ENCODE measurements at places on chromosomes 3 and 15.

GRCh38 chr3:115681736-115682135 is 58.4 kb downstream of the GAP43 start:
- DNase-seq = no peak

GRCh38 chr15:63211092-63211490 is 21.7 kb downstream of the RAB8B start:
- no peak for DNase-seq

DNA sequence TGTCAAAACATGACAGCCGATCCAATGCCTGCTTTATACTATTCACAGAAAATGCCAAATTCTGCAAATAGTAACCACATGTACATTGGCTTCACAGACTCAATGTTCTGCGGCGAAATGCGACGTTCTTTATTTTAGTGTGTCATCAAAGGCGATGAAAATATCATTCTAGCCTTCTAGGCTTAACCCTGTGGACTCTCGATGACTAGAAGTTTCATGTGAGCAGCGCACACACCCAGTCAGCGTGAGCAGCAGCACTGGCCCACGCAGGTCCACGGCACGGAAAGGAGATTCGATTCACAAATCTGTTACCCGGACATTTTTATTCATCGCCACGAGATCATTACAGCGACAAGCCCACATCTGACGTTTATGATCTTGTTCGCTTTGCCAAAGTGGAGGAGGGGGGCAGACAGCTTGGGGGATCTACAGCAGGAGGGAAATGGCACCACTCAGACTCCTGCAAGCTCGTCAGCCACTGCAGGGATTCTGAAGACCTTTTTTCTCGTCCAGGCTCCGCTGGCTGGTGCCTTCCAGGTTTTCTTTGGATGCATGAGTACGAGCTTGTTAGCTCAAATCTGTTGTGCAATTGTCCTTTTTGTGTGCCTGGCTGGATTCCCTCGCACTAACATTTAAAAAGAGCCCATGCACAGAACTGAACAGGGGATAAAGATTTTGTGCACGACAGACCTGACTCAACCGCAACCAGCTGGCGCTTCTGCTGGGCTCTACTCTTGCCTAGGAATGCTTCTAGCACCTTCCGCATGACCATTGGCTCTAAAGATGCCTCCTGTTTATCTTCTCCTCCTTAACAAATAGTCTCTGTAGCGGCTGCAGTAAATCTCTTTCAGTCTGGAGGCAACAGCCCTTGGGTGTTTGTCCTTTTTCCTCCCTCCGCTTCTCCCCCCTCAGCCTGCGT is 938.4 kb downstream of the MCTP2 start:
- DNase-seq = no peak

DNA sequence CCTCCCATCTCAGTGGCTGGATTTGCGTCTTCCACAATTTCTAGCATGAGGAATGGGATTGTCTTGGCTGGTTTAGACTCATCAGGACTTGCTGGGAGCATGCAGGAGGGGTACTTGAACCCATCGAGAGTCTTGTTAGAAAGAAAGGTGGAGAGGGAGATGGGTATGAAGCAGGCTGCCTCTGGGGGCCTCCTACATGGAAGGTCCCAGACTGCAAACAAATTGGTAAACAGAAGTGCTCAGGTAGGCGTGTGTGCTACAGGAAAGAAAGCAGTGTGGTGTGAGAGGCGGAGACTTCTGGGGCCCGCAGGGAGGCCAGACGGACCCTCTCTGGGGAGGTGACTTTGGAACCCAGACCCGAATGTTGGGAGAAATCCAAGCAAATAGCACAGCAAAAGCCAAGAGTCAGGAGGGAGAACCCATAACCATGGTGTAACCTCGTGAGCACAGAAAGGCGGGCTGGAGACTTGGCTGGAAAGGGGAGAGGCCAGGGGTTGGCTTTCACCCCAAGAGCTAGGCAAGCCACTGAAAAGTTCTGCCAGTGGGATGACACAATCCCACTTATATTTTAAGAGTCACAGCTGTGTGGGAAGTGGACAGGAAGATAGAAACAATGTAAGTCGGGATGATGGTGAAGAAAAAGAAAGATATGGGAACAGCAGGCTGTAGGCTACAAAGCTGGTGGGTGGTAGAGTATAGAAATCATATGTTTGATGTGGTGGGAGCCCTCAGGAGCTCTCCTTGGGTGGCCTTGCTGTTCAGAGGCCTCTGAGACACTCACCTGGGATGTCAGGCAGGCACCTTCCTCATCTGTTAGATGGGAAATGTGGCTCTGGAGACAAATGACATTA is 130.1 kb upstream of the PRR20G start:
- DNase-seq = no peak

- DNase-seq = no peak
Measured at GRCh38 chr3:81198216-81198615, 563.2 kb downstream of the GBE1 start.

DNA sequence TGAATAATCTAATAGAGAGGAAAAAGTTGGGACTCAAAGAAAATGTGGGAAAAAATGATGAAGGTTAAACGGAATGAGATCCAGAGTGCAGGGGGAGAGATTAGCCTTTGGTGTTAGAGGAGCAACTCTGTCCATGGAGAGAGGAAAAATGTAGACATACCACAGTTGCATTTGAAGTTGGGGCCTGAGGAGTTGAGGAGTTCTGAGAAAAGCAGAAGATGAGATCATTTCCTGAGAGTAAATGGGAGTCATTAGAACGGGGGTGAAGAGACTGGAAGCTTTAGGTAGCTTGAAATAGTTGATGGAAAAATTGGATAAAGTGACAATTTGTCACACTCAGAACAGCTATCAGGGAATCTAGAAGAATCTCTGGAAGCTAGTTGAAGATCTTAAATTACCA is 7.3 kb downstream of the CCR5AS start:
- no peak for DNase-seq
